ENCODE measurements at places on chromosomes 13 and 19. TPM values are rescaled to one million over a fixed set of nuclear protein-coding genes. Genes with fewer than 3 reads are reported as not detected.

GRCh38 chr13:63189712-63190111 is 1774.1 kb upstream of the PCDH20 start:
- DNase-seq = no peak

- no peak for DNase-seq
Measured at GRCh38 chr13:97220151-97220900, 1.8 kb upstream of the MBNL2 start.

DNA sequence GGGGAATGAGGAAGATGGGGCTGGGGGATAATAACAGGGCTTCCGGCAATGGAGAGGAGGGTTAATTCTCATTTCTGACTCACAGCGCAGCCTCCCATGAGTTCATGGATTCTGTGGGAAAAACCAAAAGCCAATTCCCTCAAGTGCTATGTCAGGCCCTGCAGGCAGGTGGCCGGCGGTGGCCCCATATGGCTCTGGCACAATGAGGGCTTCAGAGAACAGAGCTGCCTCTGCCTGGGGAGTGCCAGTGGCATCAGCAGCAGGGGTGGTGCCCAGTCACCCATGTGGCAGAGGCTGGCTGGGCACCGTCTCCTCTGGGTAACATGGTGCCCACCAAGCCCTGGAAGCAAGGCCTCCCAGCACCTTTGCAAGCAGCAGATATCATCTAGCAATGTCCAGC is 69.1 kb downstream of the ALOX5AP start:
- DNase-seq = no peak

DNA sequence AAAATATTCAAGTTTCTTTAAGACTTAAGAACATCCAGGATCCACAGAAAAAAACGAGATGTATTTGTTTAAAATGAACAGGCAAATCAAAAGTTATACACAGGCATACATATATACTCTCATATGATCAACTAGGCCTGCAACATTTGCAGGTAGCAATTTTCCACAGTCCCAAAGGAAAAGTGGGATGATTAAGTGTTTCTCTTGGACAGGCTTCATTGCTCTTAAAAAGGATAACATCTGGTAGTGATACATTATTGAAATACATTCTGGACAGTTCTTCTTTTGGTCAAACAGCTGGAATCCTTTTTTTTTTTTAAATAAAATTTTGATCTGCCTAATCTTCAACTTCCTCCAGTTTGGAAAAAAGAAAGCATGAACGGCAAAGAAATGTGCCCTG is 114.8 kb upstream of the TDRD3 start:
- DNase-seq = no peak

GRCh38 chr19:18271433-18271841 is 2.8 kb downstream of the IQCN start:
- no peak for DNase-seq

- no peak for DNase-seq
Measured at GRCh38 chr13:51235186-51235585, 13.0 kb downstream of the FAM124A start.

DNA sequence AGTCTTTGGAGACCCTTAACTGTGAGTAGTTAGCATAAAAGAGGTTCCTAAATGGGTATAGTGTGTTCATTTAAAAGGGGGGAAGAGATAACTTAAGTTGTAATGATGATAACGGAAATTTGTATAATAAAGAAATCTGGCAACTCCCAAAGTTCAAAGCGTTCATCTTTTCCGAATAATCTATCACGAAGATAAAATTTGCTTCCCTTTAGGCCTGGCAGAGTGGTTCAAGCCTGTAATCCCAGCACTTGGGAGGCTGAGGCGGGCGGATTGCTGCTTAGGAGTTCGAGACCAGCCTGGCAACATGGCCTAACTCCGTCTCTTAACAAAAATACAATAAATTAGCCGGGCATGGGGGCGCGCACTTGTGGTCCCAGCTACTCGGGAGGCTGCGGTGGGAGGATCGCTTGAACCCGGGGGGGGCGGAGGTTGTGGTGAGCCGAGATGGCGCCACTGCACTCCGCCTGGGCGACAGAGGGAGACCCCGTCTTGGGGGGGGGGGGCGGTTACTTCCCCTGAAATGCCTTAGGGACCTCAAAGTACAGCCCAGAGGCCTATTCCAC is 934 bp downstream of the N4BP2L2 start:
- DNase-seq = no peak

- no peak for DNase-seq
Measured at GRCh38 chr13:46158983-46159382, 23.0 kb downstream of the LCP1 start.

GRCh38 chr19:33794683-33795369 is 1.8 kb upstream of the KCTD15 start:
- DNase-seq = peak; percentile 34

GRCh38 chr19:44905437-44906160 is at the start of gene APOE:
APOE (plus strand) TSS chr19:44905796; CDS start chr19:44906625, 829 bp downstream.
- DNase-seq = no peak

DNA sequence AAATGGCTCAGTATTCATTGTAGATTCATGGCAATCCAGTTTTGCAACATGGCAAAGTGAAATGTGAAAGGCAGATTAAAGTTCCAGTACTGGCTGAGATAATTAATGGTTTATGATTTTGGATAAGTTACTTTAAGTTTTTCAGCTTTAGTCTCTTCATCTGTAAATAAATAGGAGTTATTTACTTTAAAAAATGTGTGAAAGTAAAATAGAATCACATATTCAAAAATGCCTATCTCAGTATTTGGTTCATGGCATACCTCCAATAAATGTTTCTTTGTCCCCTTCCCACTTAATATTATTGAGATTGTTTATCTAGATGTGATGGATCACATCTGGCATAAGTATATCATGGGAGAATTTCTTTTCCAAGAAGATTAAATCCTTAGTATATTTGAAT is 426.0 kb downstream of the GPC5 start:
- DNase-seq = peak; percentile 26

DNA sequence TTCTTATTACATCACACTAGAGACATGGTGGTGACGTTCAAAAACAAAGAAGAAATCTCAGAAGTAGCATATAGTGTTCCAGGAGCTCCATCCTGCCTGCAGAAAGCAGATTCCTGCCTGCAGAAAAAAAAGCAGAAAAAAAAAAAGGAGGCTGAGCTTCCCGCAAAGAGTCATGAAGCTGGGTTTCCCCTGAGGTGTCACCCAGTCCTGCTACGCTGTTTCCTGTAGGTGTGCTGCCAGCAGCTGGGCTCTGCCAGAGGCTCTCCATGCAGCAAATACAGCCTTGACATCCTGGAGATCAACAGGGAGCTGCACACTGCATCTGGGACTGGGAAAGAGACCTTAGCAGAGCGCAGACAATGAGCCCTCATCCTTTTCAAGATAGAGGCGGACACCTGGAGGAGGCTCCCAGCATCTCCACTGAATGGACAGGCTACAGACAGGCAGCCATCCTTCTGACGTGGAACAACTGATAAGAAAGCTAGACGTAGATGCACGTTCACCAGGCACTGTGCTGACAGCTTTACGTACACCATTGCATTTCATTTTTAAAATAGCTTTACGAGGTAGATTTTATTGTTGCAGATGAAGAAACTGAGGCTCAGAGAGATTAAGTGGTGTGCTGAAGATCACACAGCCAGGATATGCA is 350.9 kb downstream of the FOXO1 start:
- no peak for DNase-seq

GRCh38 chr19:52351512-52351911 is 15.5 kb downstream of the ZNF610 start:
- DNase-seq = no peak

DNA sequence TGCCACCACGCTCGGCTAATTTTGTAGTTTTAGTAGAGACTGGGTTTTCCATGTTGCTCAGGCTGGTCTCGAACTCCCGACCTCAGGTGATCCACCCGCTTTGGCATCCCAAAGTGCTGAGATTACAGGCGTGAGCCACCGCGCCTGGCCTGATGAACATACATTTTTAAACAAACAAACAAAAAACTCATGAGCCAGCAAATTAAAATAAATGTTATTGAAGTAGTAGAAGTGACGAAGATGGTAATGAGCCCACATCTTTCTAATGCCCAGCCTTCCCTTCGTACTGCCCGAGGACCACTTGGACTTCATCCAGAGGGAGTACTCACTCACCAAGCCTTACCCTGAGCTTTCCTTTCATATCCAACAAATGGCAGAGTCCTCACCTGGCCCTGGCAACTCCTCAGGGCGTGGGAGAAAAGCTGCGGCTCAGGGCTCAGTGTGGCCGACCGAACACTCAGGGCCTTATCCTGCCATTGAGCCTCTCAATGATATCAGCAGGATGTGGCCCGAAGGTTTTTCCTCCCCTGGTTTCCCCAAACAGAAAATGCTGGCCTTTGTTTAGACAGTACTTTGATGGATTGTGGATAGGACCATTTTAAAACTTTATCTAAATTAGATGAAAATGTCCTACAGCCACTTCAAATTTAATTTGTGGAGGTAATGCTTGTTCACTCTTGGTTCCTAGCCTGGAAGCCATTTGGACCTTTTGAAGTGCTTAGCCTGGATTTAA is 22.8 kb upstream of the ABCC4 start:
- DNase-seq = no peak

GRCh38 chr13:29081036-29081435 is 260.9 kb downstream of the MTUS2 start:
- DNase-seq = no peak

GRCh38 chr13:20713751-20714150 is 10.3 kb downstream of the IL17D start:
- no peak for DNase-seq

- no peak for DNase-seq
Measured at GRCh38 chr13:75425216-75426009, 56.6 kb downstream of the TBC1D4 start.

DNA sequence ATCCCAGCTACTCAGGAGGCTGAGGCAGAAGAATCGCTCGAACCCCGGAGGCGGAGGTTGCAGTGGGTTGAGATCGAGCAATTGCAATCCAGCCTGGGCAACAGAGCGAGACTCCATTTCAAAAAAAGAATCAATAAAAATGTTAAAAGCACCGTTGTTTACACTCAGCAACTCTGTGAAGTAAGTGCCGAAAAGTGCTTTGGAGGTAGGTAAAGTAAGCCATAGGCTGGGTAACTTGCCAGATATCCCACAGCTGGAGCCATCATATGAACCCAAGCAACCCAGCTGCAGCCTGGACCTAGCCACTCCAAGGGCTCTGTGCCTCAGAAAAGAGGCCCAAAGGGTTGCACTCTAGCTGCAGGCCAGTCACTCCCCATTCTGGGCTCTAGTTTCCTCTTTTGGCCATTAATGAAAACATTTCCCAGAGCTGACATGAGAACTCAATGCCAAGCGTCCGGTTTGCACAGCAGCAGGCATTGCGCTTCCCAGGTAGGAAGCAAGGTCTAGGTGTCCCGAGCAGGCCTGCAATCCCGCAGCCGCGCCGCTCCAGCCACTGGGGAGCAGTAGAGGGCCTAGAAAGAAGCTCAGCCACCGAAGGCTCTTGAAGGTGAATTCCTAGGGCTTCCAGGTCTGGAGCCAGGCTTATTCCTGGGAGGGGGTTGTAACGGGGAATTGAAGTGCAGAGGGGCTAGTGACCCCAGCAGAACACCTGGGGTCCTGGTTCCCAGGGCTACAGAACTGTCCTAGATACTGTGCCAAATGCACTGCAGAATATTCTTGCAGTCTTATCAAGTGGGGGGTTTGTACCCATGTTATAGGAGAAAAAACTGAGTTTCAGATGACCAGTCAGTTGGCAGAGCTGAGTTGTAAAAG is 4.1 kb upstream of the CD79A start:
- no peak for DNase-seq

- DNase-seq = no peak
Measured at GRCh38 chr13:31038834-31039552, 106.5 kb downstream of the TEX26 start.

GRCh38 chr13:49840266-49840665 is 47.8 kb upstream of the KPNA3 start:
- no peak for DNase-seq

DNA sequence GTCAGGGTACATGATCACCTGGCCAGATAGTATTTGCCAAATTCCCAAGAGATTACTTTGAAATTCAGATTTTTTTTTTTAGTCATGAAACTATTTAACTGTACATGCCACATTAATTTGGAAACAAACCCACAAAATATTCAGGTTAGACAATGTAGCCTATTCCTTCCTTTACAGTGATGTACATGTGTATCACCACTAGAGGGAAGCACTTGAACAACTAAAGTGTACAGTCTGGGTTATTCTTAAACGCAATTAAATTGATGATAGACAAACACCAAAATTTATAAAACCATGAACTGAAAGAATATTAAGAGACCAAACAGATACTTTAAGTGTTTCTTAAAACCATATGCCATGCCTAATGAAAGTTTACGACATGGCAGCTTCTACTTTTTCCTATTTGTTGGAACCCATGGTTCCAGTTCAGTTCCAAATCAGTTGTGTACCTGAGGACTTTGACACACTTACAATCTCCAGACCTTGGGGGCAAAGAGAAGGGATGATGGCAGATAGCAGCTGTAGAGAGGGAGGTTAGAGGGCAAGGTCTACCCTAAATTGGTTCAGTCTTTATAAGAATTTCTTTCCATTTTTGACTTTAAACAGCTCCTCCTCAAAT is 52.8 kb downstream of the TNFSF13B start:
- DNase-seq = peak; percentile 11

DNA sequence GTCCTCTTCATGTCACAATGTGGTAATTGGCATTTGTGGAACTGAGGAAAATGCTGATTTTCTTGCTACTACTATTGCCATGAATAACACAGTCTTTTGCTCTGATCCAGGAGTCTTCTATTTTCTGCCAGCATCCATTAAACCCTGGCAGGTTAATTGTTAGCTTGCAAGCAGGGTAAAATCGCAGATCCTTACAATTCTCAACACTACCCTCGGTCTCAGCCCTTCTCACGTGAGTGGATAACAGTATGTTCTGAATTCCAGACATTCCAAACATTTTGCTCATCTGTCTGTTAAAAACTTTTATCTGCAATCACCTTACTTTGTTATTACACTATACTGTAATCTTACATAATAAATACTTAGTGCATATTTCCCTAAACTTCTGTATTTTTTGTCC is 251.3 kb upstream of the ATXN8OS start:
- DNase-seq = no peak

DNA sequence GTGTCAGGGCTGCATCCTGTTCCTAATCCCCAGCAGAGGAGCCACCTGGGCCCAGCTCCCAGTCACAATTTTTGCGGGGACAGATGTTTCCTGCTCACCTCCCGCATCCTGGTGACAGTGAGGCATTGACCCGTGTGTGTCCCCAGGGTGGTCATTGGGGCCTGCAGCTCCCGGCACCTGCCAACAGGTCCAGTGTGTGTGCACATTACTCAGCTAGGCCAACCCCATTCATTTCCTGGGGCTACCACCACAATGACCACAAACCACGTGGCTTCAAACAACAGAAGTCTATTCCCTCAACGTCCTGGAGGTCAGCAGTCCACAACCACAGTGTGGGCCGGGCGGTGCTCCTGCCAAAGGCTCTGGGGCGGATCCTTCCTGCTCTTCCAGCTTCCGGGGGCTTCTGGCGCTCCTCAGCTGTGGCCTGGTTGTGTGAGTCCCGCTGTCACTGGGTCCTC is 11.9 kb upstream of the F2RL3 start:
- DNase-seq = peak; percentile 22

SIGLEC14 gene
- 2.2 TPM for polyA plus RNA-seq

SLC10A2 gene
- 10.3 TPM for polyA plus RNA-seq

LHFPL6 gene
- polyA plus RNA-seq = 99.1 TPM

GGN gene
- 0.69 TPM for polyA plus RNA-seq

CCDC70 gene
- polyA plus RNA-seq = not detected

CASP14 gene
- polyA plus RNA-seq = not detected

FBL gene
- 390 TPM for polyA plus RNA-seq

WDR87 gene
- 0.04 TPM for polyA plus RNA-seq

RXFP2 gene
- not detected for polyA plus RNA-seq

TEX26 gene
- polyA plus RNA-seq = 1.2 TPM

IGFL1 gene
- polyA plus RNA-seq = not detected

SIGLEC8 gene
- 0.05 TPM for polyA plus RNA-seq

AKAP8L gene
- polyA plus RNA-seq = 112 TPM

FSD1 gene
- polyA plus RNA-seq = 2.3 TPM

ADPRHL1 gene
- 1.3 TPM for polyA plus RNA-seq

ZNF576 gene
- polyA plus RNA-seq = 14.4 TPM

Data from right lung (tissue), 10 donors.